Vagina (tissue), 2 donors: ENCODE measurements at places on chromosomes 16 and 17. TPM values are rescaled to one million over a fixed set of nuclear protein-coding genes. Genes with fewer than 3 reads are reported as not detected.

NDUFAB1 gene
- 68.8 TPM for total RNA-seq

TAT gene
- not detected for total RNA-seq

CD79B gene
- total RNA-seq = 3.9 TPM

TMEM114 gene
- total RNA-seq = not detected

- DNase-seq = no peak
- peak overlapping the region; percentile 93 for H3K27ac ChIP-seq
- H3K4me3 ChIP-seq = peak overlapping the region; percentile 12
- H3K27me3 ChIP-seq = no peaks in the 10 kb centered on the region
These were observed 83.2 kb upstream of the TOB1 start for GRCh38 chr17:50949128-50949988.

- H3K27ac ChIP-seq = no peak overlapping the region
- no peaks in the 10 kb centered on the region for H3K36me3 ChIP-seq
- H3K27me3 ChIP-seq = no peaks in the 10 kb centered on the region
- H3K4me3 ChIP-seq = no peak overlapping the region
- DNase-seq = no peak
These were observed 19.7 kb downstream of the MAP3K3 start for GRCh38 chr17:63641692-63642448.

DNA sequence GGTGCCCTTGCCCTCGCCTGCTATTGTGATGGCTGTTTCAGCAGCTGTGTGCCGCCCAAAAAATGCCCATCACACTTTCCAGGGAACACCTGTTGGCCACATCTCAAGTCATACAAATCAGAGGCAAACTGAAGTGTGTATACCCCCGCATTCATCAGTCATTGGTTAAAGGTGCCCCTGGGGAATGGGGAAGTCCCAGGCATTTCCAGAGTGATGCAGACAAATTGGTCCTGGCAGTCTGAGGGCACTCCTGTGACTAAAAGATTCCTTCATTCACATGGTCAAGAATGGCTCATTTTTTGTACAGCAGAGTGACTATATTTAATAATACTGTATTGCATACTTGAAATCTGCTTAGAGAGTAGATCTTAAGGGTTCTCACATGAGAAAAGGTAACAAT, 102.9 kb upstream of the TMEM97 start:
- H3K36me3 ChIP-seq = no peaks in the 10 kb centered on the region
- H3K4me3 ChIP-seq = no peak overlapping the region
- no peak overlapping the region for H3K27ac ChIP-seq
- no peaks in the 10 kb centered on the region for H3K4me1 ChIP-seq
- no peaks in the 10 kb centered on the region for H3K27me3 ChIP-seq
- DNase-seq = no peak

GRCh38 chr16:12197812-12198211, 221.3 kb downstream of the SNX29 start:
- no peaks in the 10 kb centered on the region for H3K36me3 ChIP-seq
- H3K27ac ChIP-seq = no peak overlapping the region
- no peak for DNase-seq
- no peak overlapping the region for H3K4me3 ChIP-seq
- H3K27me3 ChIP-seq = no peaks in the 10 kb centered on the region

- H3K4me3 ChIP-seq = no peak overlapping the region
- DNase-seq = no peak
- no peaks in the 10 kb centered on the region for H3K27me3 ChIP-seq
- H3K4me1 ChIP-seq = peaks cover 21% of the 10 kb centered on the region
These were observed 5.1 kb downstream of the COPS3 start for GRCh38 chr17:17275971-17276370.

DNA sequence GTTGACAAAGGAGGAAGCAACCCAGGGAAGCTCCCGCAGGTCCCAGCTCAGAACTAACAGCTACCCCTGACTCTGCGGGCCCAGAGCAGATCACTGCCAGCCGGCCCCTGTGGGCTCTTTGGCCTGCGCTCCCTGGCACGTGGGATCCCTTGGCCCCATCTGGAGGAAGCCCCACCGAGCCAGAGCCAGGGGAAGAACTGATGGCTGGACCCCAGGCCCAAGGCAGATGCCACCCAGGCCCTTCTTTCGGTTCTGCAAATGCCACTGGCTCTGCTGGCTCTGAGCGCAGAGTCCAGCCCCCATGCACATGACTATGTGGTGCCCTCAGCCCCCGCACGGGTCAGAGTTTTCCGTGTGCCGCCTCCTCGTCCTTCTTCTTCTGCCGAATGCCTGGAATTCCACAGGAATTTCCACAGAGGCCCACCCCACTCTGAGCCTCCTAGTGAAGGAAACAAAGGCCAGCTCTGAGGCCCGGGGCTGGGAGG, 35.8 kb upstream of the SNN start:
- no peaks in the 10 kb centered on the region for H3K36me3 ChIP-seq
- H3K27me3 ChIP-seq = no peaks in the 10 kb centered on the region
- H3K4me1 ChIP-seq = peaks cover 37% of the 10 kb centered on the region
- DNase-seq = no peak
- no peak overlapping the region for H3K4me3 ChIP-seq

DNA sequence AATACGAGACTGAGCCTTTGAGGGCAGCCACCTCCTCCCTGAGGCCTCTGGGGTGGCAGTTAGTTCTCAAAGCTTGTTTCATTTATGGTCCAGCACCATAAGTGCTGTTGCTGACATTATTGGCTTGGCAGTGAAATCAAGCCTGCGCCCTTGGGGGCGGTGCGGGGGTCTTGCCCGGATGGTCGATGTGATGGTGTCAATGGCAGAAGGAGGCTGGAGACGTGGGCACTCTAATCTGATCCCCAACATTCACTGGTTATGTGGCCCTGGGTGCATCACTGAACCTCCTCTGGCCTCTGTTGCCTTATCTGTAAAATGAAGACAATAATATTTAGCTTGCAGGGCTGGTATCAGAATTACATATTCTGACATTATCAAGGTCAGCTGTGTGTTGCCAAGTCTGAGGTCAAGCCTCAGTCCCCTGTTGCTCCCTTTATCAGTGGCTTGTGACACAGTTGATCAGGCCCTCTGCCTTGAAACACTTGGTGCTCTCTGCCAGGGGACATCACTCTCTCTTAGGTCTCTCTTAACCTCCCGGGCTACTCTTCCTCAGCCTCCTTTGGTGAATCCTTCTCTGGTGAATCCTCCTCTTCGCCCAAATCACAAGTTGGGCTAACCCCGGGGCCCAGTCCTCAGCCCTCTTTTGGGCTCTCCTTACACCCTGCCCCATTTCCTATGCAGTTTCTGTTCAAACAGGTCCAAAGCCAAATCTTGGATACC, 11.8 kb upstream of the TMEM220 start:
- H3K27ac ChIP-seq = peak overlapping the region; percentile 78
- DNase-seq = no peak
- no peaks in the 10 kb centered on the region for H3K27me3 ChIP-seq
- no peaks in the 10 kb centered on the region for H3K36me3 ChIP-seq
- H3K4me1 ChIP-seq = peaks cover 38% of the 10 kb centered on the region
- H3K4me3 ChIP-seq = no peak overlapping the region

DNA sequence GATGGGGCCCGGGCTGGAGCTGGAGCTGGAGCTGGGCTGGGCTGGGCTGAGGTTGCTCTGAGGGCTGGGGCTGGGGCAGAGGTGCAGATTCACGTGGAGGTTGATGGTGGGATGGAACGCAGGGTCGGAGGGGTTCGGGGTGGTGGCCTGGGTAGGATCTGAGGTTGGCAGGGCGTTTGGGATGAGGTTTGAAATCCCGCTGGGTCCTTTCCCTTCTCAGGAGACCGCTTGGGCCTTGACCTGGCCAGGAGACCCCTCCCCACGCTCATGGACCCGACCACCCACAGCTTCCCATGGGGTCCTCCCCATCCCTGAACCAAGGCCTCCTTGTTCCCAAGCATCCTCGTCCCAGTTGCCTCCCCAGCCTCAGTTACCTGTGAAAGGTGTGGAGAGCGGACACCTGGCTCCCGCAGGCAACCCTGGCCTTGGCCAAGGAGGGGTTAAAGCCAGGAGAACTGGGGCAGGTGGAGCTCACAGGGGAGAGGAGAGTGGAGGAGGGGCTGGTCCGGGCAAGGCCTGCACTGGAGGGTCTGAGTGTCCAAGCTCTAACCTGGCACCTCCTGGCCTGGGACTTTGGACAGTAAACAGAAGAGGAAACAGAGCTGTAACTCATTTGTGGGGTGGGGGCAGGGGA, at the start of gene ASGR2:
ASGR2 (minus strand) TSS at position 582 of the 634 bp plus-strand sequence. CDS start 582 bp downstream, outside the sequence.
- no peaks in the 10 kb centered on the region for H3K36me3 ChIP-seq
- no peak within 1 kb of the TSS for H3K4me3 ChIP-seq
- H3K4me1 ChIP-seq = no peaks in the 10 kb centered on the region
- DNase-seq = no peak
- no peak within 1 kb of the TSS for H3K27ac ChIP-seq

GRCh38 chr17:50865868-50866260, 290 bp downstream of the TOB1 start:
- H3K4me1 ChIP-seq = peaks cover 44% of the 10 kb centered on the region
- DNase-seq = no peak
- H3K27ac ChIP-seq = peak overlapping the region; percentile 100
- H3K27me3 ChIP-seq = no peaks in the 10 kb centered on the region
- no peaks in the 10 kb centered on the region for H3K36me3 ChIP-seq

DNA sequence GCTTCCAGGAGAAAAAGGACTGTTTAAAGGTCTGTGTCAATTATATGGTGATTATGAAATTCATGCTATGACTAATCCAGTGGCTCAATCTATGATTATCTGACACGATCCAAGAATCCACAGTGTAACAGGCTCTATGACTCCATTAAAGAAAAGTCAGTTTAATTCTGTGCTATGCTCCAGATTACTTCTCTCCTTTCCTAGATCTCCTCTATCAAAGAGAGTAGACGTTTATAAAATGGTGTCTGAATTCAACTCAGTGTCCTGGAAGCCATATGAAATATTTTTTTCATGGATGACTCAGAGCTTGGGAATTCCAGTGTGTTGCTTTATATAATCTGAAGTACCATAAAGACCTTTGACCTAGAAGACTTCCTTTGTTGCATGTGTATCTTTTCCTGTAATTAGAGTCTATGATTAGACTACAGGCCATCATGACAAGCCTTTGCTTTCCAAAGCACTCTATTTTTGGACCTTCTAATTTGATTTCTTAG, 27.0 kb upstream of the NF1 start:
- H3K27me3 ChIP-seq = no peaks in the 10 kb centered on the region
- no peak overlapping the region for H3K4me3 ChIP-seq
- H3K27ac ChIP-seq = no peak overlapping the region
- no peak for DNase-seq

DNA sequence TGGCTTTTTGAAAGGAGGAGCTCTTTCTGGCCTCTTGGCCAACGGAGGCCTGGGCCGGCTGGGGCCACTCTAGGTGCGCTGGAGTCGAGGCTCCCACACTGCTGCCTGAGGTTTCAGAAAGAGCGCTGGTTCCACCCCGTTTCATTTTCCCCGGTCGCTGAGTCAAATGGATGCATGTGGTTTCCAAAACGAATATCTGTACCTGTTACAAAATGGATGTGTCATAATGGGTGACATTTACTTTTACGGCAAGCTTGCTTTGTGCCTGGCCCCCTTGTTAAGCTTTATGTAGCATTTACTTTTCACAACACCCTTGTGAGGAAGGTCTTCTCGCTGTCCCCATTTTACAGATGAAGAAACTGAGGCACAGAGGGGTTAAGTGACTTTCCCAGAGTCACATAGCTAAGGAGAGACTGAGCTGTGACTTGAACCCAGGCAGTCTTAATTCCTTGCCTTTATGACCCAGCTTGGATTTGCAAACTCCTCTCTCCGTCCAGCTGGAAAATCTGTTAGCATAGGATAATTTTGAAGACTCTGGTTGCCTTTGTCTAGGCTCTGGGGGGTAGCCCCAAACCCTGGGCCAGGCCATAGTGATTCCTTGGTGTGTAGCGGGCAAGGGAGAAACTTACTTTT, 10.6 kb downstream of the KSR1 start:
- no peaks in the 10 kb centered on the region for H3K27me3 ChIP-seq
- peaks cover 49% of the 10 kb centered on the region for H3K4me1 ChIP-seq
- no peak for DNase-seq
- no peaks in the 10 kb centered on the region for H3K36me3 ChIP-seq
- H3K27ac ChIP-seq = no peak overlapping the region

- H3K27ac ChIP-seq = no peak overlapping the region
- H3K36me3 ChIP-seq = peaks cover 6% of the 10 kb centered on the region
- peaks cover 25% of the 10 kb centered on the region for H3K4me1 ChIP-seq
- H3K27me3 ChIP-seq = no peaks in the 10 kb centered on the region
These were observed 17.8 kb downstream of the UTS2R start for GRCh38 chr17:82389379-82389778.

- no peak overlapping the region for H3K27ac ChIP-seq
- no peak for DNase-seq
- no peak overlapping the region for H3K4me3 ChIP-seq
- H3K36me3 ChIP-seq = no peaks in the 10 kb centered on the region
- H3K27me3 ChIP-seq = no peaks in the 10 kb centered on the region
These were observed 609.2 kb downstream of the TOX3 start for GRCh38 chr16:51937771-51938170.

DNA sequence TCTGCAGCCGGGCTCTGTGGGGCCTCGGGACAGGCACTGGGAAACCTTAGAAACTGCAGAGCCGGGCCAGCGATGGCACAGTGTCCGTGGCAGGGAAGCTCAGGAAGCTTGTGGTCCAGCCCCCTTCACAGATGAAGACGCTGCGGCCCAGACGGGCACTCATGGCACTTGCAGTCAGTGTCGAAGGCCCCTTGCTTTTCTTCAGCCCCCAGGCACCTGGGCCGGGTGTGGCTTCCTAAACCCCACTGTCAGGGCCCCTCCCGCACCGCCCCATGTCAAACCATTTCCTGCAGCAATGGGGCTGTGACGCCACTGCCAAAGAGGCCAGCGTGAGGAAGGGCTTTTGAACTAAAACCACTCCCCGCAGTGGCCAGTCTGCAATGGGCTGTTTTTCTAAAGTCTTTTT, 164.0 kb downstream of the LAT start:
- H3K4me3 ChIP-seq = no peak overlapping the region
- no peak for DNase-seq
- no peaks in the 10 kb centered on the region for H3K27me3 ChIP-seq
- H3K4me1 ChIP-seq = no peaks in the 10 kb centered on the region
- no peak overlapping the region for H3K27ac ChIP-seq

DNA sequence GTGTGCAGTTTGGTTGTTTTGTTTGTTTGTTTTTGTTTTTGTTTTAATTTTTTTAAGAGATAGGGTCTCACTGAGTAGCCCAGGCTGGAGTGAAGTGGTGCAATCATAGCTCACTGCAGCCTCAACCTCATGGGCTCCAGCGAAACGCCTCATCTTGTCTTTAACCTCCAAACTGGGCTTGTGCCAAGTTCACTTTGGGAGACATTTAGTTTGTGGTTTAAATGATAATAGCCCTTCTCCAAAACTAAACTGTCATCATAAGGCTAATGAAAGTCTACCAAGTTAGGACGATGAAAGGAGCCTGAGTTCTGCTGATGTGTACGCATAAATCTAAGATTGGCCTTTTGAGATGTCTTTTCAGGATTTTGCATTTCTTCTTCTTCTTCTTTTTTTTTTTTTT, 6.5 kb upstream of the CARD14 start:
- no peak overlapping the region for H3K4me3 ChIP-seq
- H3K4me1 ChIP-seq = no peaks in the 10 kb centered on the region
- no peak overlapping the region for H3K27ac ChIP-seq
- DNase-seq = no peak

GRCh38 chr17:38341035-38341721, 2.6 kb downstream of the GPR179 start:
- no peaks in the 10 kb centered on the region for H3K4me1 ChIP-seq
- H3K27me3 ChIP-seq = no peaks in the 10 kb centered on the region
- H3K36me3 ChIP-seq = no peaks in the 10 kb centered on the region
- H3K27ac ChIP-seq = no peak overlapping the region
